ENCODE measurements at places on chromosomes 1 and 21.

GRCh38 chr1:226722240-226722900 is 16.7 kb downstream of the ITPKB start:
- DNase-seq = peak; percentile 64

DNA sequence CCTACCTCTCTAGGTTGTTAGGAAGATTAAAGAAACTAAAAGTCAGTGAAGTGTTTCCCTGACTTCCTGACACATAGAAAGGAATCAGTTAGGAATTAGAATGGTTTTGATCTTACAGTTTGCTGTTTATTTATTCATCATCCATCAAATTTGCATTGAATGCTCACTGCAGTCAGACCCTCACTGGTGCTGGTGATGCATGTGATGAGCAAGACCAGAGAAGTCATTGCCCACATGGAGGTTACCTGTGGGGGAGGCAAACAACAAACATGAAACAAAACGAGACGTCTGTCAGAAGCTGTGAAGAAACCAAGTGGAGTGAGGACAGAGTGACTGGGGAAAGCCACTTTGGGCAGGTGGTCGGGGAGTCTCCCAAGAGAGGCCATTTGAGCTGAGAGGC is 6.4 kb downstream of the CTPS1 start:
- DNase-seq = no peak

GRCh38 chr1:234710381-234710780 is 100.4 kb upstream of the IRF2BP2 start:
- DNase-seq = no peak

DNA sequence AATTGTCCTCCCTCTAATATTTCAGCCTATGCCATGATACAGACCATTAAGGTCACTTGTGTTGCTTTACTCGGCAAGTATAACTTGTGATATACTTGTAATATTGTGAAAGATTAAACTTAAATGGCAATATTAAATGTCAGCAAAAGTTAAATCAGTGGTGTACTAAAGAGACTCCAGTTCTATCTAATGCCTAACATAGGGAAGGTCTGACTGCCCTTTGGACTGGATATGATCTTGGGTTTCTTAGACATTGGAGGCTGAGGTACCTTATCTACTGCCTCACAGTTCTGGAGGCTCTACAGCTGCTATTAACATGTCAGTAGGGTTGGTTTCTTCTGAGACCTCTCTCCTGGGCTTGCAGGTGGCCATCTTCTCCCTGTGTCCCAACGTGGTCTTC is 89.9 kb downstream of the MT1HL1 start:
- DNase-seq = no peak

- DNase-seq = peak; percentile 21
These were observed 160.2 kb upstream of the COA6 start for GRCh38 chr1:234212764-234213657.

DNA sequence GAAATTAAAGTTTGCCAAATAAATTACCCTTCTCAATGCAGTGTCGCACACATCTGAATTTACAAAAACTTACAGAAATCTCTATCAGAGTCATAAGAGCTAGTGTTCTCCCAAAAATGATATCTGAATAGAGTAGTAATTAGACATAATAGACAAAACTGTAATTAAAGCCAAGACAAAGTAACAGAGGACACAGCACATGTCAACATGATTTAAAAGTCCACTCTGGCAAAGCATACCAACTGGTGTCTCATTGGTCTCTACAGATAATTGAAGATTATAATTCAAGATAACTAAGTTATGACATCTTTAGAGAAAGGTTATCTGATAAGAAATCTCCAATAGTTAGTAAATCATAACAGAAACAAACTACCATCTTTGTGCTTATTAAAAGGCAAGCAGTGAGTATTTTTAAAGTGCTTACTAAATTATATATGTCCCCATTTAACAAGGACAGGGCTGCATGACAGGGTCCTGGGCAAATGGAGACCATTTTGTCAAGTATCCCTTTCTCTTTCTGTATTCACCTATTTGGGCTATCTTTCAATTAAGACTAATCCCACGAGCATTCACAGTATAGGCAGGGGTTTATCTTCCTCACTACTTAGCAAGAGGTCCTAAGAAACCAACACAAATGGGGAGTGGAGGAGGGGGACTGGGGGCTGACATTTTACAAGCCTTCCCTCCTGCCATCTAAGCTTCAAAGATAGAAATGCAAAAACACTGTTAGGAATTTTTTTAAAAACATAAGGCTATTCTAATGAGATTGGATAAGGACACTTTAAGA is 26.0 kb downstream of the PTP4A2 start:
- no peak for DNase-seq

DNA sequence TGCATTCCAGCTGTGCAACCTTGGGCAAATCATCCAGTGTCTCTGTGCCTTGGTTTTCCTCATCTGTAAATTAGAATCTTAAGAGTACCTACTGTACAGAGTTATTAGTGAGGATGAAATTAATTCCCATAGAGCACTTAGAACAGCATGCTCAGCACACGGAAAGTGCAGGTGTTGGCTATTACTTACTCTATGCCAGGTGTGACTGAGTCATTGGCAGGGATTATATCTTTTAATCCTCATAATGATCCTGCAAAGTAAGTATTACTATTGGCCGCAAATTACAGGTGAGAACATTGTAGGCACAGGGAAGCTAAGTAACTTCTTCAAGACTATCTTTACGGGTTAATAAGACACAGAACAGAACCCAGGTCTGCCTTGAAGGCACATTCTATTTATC is 6.3 kb upstream of the UBE2U start:
- no peak for DNase-seq

DNA sequence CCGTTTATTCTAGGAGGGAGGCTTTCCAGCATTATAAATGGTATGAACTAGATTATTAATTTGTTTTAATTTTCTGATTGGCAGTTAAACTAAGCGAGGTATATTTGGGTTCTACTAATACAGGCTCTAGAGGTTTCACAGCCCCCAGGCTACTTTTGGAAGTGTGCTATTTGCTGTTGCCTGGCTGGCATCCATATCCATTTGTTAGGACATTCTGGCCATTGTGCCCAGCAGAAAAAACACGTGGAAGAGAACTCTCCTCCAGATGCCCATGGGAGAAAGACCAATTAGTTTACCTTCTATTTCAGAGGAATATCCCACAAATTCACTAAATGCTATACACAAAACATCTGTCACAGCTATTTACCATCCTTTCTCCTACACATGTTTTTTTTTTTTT is 29.3 kb downstream of the MACO1 start:
- no peak for DNase-seq

GRCh38 chr1:204480515-204480914 is 14.1 kb downstream of the PIK3C2B start:
- DNase-seq = no peak

DNA sequence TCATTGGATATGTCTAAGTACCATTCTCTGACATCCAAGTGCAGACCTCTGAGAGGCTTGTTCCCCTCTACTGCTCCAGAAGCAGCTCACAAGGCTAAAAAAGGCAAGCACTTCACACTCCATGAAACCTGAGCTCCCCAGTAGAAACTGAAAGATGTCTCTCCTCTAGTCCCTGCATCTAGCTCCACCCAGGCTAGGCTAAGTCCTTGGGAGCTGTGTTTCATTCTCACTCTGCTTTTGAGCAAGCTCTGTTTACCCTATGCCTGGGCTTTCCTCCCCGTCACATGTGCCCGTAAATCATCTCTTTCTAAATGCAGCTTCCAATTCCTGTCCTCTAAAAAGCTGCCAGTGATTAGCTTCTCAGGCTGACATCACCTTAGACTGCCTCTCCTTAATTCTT is 39.0 kb downstream of the LRRC71 start:
- no peak for DNase-seq

DNA sequence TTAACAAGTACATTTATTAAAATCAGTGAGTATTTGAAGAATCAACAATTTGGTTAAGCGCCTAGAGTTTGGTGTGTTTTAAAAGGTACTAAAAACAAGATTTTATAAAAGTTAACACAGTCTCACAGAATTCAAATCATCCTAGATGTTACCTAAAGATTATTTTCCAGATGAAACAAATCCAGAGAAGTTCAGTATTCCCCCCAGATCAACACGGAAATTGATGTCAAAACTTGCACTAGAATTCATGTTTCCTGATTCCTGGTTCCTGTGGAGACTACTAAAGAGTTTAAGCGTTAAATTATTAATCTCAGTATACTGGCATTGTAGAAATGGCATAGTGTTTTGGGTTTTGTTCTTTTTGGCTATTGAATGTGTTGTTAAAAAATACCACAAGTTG is 1.4 kb downstream of the PTBP2 start:
- DNase-seq = no peak

DNA sequence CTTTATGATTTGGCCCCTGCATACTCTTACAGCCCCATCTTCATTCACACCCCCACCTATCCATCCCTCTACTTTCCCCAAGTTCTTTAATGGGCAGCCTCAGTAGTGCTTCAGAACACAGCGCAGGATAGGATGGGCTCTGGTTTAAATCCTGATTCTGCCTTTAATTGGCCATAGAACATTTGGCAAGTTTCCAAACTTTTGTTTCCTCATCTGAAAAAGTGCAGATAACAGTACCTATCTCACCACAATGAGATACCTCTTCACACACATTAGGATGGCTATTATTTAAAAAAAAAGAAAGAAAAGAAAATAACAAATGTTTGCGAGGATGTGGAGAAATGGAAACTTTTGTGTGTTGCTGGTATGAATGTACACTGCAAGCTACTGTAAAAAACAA is 142.5 kb upstream of the VANGL1 start:
- DNase-seq = no peak

DNA sequence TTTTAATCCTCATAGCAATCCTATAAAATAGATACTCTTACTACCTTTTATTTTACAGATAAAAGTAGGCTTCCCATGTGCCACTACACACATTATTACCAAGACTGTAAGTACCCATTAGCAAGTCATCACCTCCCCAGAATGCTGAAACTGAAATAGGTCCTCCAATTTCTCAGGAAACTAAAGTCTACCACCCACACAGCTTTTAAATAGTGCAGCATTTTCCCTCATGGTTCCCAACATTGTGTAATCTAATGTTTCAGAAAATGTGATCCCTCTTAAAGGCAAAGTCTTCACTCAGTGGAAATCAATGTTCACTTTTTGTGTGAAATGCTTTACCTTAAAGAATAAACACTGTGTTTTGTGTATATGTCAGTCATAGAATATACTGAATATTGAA is 356.5 kb downstream of the GPATCH2 start:
- DNase-seq = no peak

GRCh38 chr1:112444269-112444668 is 48.3 kb downstream of the CTTNBP2NL start:
- DNase-seq = no peak

GRCh38 chr21:29074007-29074376 is 544 bp upstream of the CCT8 start:
- DNase-seq = no peak

DNA sequence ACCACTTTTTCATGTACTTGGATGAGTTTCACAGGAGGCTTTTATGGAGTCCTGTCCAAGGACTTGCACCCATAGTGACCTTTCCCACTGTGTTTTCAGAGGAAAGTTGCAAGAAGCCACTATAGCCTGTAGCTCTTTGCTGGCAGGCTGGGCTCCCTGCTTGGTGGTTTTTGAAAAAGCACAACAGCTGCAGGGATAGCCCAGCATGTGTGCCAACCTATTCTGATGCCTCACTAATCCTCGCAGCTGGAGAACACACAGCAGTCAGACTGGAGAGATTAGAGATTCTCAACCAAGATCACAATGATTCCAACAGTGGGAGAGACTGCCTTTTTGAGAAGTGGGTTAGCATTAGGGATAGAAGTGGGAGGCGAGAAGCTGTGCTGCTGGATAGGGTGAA is 24.1 kb upstream of the ARHGEF11 start:
- peak; percentile 70 for DNase-seq

DNA sequence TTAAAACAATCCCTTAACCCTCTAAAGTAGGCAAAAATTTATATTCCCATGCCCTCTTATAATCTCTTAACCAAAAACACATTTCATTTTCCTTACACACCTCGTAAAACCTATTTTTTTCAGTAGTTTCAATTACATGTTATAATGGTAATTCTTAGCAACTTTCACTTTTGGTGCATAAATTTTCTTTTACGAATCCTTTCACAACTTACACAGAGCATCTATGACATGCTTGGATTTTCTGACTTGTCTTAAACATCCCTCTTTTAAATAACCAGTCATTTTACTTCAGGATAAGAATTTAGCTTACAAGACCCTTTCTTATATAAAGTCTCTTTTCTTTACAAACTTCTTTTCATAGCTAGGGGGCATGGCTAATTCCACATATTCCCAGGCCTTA is 8.9 kb upstream of the MRPL55 start:
- DNase-seq = no peak
